ENCODE measurements at places on chromosomes 16 and 17. TPM values are rescaled to one million over a fixed set of nuclear protein-coding genes. Genes with fewer than 3 reads are reported as not detected.

GRCh38 chr17:63275318-63275970, 170.7 kb downstream of the CYB561 start:
- H3K4me1 ChIP-seq, result no peaks in the 10 kb centered on the region
- H3K27me3 ChIP-seq, result peaks cover 3% of the 10 kb centered on the region
- no peak overlapping the region for H3K27ac ChIP-seq
- H3K4me3 ChIP-seq, result no peak overlapping the region
- H3K36me3 ChIP-seq, result peaks cover 4% of the 10 kb centered on the region
- no peak for DNase-seq

- H3K27ac ChIP-seq, result no peak overlapping the region
- H3K27me3 ChIP-seq, result peaks cover 3% of the 10 kb centered on the region
Measured at GRCh38 chr16:6095414-6095813, 997.8 kb upstream of the EEF2KMT start.

Gene RPS2
- 1,772 TPM for total RNA-seq

DNA sequence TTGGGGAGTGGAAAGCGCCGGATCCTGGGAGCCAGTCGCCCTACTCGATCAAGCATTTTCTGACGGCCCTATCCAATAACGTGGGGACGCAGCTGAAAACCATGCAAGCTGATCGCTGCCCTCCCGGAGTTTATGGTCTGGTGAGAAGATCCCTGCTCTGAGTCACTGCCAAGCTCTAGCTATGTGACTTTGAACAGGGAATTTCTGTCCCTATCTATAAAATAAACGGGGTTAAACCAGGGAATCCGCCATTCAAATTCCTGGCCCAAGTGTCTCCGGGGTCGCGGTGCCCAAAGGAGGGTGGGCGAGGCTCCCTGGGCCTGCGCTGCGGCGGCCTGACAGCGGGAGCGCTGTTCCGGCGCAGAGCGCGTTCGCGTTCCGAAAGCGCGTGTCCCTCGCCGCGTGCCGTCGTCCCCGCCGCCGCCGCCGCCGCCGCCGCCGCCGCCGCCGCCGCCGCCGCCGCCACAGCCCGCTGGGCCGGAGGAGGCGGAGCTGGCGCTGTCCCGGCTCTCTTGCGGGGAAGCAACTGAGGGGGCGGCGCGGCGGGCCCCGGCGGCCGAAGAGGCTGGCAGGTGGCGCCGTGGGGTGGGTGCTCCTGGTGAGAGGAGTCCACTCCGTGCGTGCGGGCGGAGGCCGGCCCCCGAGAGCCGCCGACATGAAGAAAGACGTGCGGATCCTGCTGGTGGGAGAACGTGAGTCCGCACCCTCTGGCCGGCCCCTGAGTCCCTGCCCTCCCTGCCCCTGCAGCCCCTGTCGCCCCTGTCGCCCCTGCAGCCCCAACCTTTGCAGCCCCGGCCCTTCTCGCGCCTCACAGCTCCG, at the start of gene RHOT1:
TSS of gene RHOT1 (plus strand) at position 465 of the 819 bp plus-strand sequence. CDS start at position 656, 191 bp downstream.
- no peaks in the 10 kb centered on the region for H3K27me3 ChIP-seq
- peak within 1 kb of the TSS; percentile 96 for H3K27ac ChIP-seq
- H3K4me3 ChIP-seq, result peak within 1 kb of the TSS; percentile 99
- no peaks in the 10 kb centered on the region for H3K36me3 ChIP-seq

Gene TBC1D3
- not detected for total RNA-seq

GRCh38 chr17:45688353-45688752, 95.8 kb upstream of the CRHR1 start:
- H3K4me1 ChIP-seq, result peaks cover 40% of the 10 kb centered on the region
- H3K36me3 ChIP-seq, result no peaks in the 10 kb centered on the region
- peaks cover 7% of the 10 kb centered on the region for H3K27me3 ChIP-seq

Gene CEP295NL
- 6.4 TPM for total RNA-seq

Gene GAS2L2
- total RNA-seq, result 0.27 TPM

- H3K27me3 ChIP-seq, result no peaks in the 10 kb centered on the region
- H3K36me3 ChIP-seq, result no peaks in the 10 kb centered on the region
- H3K4me1 ChIP-seq, result peaks cover 8% of the 10 kb centered on the region
- no peak for DNase-seq
Measured at GRCh38 chr17:15480204-15480603, 12.8 kb upstream of the CDRT4 start.

GRCh38 chr16:67087803-67088202, 21.9 kb upstream of the PHAF1 start:
- peaks cover 15% of the 10 kb centered on the region for H3K4me1 ChIP-seq
- H3K27me3 ChIP-seq, result no peaks in the 10 kb centered on the region
- no peak overlapping the region for H3K4me3 ChIP-seq

DNA sequence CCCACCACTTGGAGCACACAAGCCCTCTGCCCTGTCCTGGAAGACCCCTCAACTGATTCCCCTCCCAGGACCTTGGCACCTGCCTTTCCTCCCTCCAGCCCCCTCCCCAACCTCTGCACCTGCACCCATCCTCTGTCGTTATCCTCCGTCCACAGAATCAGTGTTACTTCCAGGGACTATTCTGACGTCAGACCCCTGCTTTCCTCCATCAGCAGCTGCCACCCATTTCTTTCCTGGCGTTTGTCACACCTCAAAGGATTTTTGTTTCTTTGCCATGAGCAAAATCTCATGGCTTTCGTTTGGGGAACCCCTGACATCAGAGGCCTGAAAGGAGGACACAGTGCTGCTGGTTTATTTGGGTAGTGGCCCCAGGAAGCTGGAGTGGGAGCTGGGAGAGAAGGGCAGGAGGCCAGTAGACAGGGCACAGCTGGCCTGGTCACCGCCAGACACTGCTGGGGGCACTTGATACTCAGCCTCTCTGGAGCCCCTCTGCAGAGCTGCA, 68.4 kb downstream of the SOCS1 start:
- no peak for DNase-seq
- H3K4me3 ChIP-seq, result no peak overlapping the region
- peaks cover 2% of the 10 kb centered on the region for H3K4me1 ChIP-seq
- no peaks in the 10 kb centered on the region for H3K36me3 ChIP-seq
- H3K27me3 ChIP-seq, result peaks cover 7% of the 10 kb centered on the region

GRCh38 chr17:19570544-19571062, 36.9 kb downstream of the SLC47A1 start:
- no peaks in the 10 kb centered on the region for H3K27me3 ChIP-seq
- no peak overlapping the region for H3K27ac ChIP-seq
- H3K4me1 ChIP-seq, result peaks cover 4% of the 10 kb centered on the region
- H3K4me3 ChIP-seq, result no peak overlapping the region
- no peaks in the 10 kb centered on the region for H3K36me3 ChIP-seq
- no peak for DNase-seq

- no peaks in the 10 kb centered on the region for H3K36me3 ChIP-seq
- no peak overlapping the region for H3K27ac ChIP-seq
- H3K4me1 ChIP-seq, result no peaks in the 10 kb centered on the region
- H3K27me3 ChIP-seq, result peaks cover 6% of the 10 kb centered on the region
- peak overlapping the region; percentile 93 for H3K4me3 ChIP-seq
Measured at GRCh38 chr17:39729280-39729851, 966 bp downstream of the MIEN1 start.

DNA sequence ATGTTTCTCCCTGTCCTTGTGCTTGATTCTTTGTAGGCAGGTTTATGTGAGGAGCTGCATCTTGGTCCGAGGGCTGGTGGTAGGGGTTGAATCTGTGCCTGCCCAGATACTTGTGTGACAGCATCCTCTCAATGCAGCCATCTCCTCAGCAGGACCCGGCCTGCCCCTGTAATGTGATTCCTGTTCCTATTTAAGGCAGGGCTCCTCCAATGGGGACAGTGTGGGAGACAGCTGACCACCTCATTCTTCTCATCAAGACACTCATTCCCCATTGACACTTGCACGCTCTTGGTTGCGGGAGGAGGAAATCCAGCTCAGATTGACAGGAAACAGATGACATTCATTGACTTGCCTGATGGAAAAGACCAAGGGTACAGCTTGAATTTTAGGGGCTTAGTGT, 384.5 kb downstream of the CPPED1 start:
- no peak for DNase-seq
- H3K4me1 ChIP-seq, result peaks cover 3% of the 10 kb centered on the region
- H3K4me3 ChIP-seq, result no peak overlapping the region
- H3K36me3 ChIP-seq, result no peaks in the 10 kb centered on the region
- no peak overlapping the region for H3K27ac ChIP-seq

DNA sequence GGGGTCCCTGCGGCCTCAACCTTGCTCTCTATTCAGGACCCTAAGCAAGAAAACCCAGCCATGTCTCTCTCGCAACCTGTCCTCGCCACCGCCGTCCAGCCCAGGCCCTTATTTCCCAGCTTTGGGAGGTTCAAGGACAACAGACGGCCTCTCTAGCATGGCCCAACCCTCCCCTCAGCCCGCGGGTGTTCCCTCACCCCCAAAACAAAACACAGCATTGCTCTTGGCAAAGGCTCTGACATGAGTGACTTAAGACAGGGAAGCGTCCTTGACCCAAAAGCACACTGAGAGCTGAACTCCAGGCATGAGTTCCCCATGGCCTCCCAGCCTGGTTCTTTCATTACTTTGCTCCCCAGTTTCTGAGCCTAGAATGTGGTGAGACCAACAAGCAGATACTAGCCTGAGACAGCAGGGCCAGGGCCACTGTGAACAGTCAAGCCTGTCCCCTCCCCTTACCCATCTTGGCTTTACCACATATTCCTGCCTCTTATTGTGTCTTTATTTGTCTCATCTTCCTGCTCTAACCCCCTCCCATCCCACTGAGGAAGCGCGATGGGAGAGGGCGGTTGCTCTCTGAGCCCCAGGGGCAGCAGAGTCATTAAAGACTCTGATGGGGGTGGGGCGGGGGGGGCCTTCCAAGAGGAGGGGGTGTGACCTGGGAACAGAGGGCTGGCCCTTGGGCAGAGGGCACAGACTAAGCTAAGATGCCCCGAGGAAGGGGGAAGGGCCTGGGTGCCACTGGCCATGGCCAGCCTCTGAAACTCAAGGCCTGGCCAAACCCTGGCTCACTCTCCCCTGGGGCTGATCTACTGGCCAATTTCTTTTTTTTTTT, 11.8 kb downstream of the SREBF1 start:
- no peaks in the 10 kb centered on the region for H3K36me3 ChIP-seq
- H3K27ac ChIP-seq, result peak overlapping the region; percentile 98
- H3K27me3 ChIP-seq, result peaks cover 16% of the 10 kb centered on the region
- H3K4me3 ChIP-seq, result peak overlapping the region; percentile 78

DNA sequence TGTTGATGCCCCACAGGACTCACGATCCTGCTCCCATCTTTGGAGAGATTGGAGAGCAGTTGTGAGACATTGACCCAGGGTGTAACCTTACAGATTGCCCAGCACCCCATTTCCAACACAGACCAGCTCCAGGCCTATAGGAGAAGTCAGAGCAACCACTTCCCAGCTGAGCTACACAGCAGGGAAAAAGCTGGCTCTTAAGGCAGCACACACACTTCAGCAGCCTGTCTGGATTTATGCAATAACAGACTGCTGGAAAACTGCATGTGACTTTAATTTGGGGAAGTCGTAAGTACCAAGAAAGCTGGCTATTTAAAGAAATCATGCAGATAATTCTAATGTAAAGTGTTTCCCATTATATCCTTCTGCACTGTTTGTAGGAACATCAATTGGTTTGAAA, 30.8 kb downstream of the NOG start:
- H3K4me1 ChIP-seq, result no peaks in the 10 kb centered on the region
- peaks cover 3% of the 10 kb centered on the region for H3K27me3 ChIP-seq
- no peaks in the 10 kb centered on the region for H3K36me3 ChIP-seq
- H3K27ac ChIP-seq, result no peak overlapping the region
- no peak overlapping the region for H3K4me3 ChIP-seq

DNA sequence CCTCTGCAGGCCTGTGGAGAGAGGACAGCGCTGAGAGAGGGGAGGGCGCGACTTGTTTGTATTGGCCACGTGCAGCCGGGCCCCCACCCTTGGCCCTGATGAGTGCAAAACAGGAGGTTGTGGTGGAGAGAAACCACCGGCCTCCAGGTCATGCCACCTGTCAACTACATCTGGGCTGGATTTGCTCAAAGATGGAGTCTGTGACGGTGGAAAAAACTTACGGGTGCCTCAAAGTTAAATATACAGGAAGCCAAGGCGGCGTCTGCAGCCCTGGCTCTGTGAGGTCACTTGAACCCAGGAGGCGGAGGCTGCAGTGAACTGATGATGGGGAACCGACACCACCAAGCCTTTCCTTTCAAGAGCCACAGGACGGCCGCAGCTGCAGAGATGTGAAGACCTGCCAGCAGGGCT, 15.7 kb downstream of the C16orf74 start:
- no peak for DNase-seq
- H3K27ac ChIP-seq, result no peak overlapping the region
- H3K27me3 ChIP-seq, result peaks cover 3% of the 10 kb centered on the region
- no peaks in the 10 kb centered on the region for H3K36me3 ChIP-seq
- peaks cover 3% of the 10 kb centered on the region for H3K4me1 ChIP-seq

Gene SMPD3
- 85.4 TPM for total RNA-seq

Gene DOC2A
- 4.2 TPM for total RNA-seq

- H3K27ac ChIP-seq, result no peak overlapping the region
- H3K27me3 ChIP-seq, result peaks cover 6% of the 10 kb centered on the region
- H3K36me3 ChIP-seq, result no peaks in the 10 kb centered on the region
- DNase-seq, result no peak
- H3K4me3 ChIP-seq, result no peak overlapping the region
- H3K4me1 ChIP-seq, result peaks cover 5% of the 10 kb centered on the region
Measured at GRCh38 chr16:88325087-88325750, 57.5 kb upstream of the ZNF469 start.

DNA sequence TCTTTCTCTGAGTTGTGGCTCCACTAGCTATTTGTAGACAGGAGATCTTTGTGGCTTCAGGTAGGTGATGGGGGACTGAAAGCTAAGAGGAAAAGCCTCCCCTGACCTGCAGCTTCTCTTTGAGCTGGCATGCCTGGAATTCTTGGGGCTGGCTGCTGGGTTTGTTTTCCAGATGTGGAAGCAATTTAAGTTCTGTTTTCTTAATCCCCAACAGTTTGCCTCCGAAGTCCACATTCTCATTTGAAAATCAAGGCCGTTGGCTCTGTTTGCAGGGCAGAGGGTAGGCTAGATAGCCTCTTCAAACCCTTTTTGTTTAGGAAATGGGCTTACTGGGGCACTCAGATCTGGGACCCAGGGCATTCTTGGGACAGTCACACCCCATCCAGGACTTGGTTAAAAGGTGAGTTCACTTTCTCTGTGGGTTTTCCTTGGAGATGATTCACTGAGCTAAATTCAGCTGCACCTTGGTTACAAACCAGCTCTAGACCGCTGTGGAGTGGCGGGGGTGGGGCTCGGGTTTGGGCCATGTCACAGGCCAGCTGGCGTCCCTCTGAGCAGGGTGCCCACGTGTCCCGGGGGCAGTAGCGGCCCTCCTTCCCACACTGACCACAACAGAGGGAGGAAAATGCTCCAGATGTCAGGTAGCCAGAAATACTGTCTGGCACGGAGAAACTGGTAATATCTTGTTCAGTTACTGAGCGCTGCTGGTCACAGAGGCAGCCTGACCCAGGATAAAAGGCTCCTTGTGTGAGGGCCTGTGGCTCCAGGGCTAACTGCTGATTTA, 108.5 kb downstream of the RAB11FIP4 start:
- peaks cover under 1% of the 10 kb centered on the region for H3K27me3 ChIP-seq
- peaks cover 21% of the 10 kb centered on the region for H3K4me1 ChIP-seq
- peak overlapping the region; percentile 28 for H3K27ac ChIP-seq

Gene MAP3K14
- total RNA-seq, result 5.7 TPM
